ENCODE measurements at places on chromosomes 11 and 22.

DNA sequence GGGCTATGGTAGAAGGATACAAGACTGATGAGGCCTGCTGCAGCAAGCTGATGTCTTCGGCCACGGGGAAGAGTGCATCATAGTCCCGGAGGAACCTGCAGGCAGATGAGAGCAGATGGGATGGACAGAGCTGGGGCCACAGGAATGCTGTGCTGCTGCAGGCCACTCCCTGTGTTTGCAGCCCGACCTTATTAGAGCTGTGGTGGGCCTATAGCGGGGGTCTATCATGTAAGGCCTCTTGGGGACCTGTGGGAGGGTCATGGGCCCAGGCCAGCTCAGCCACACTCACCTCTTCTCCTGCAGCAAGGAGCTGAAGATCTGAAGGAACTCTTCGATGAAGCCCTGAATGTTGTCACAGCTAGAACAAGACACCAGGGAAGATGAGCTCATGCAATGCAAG, 31.9 kb downstream of the ASCC2 start:
- DNase-seq = no peak

- no peak for DNase-seq
Measured at GRCh38 chr11:118592616-118593367, 14.6 kb upstream of the PHLDB1 start.

- DNase-seq = no peak
Measured at GRCh38 chr11:12170984-12171383, 60.6 kb downstream of the MICAL2 start.

GRCh38 chr22:49240016-49240380, 587.7 kb downstream of the BRD1 start:
- DNase-seq = no peak

DNA sequence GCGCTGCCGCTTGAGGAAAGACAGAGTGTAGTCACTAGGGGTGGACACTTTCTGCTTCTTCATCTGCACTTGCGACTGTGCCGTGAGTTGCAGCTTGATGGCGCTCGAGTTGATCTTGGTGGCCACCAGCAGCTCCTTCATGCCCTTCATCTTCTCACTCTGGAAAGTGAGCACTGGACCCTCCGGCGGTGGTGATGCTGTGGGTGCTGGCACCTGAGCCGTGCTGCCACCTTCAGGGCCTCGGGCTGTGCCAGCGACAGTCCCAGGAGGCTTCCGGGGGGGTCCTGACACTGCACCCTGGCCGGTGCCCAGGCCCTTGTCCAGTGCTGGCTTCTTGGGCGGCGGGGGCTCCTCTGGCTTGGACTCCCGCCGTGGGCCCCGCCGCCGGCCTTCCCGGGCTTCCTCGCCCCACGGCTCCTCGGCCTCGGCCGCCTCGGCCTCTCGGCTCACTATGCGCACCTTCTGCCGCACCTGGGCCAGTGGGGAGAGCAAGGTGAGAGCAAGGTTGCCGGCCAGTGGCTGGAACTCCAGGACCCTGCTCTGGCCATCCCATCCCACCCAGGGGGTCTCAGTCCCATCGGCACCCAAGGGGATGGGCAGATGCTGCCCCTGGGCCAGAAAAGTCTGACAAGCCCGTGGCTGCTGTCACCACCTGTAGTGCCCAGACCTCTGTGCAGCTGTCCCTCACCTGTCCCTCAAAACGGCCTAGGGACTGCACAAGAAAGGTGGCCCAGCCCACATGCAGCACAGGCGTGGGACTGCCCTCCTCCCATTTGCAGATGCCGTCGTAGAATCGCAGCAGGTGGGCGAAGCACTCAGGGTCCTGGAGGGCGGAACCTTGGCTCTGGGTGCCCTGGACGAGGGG, 1.6 kb upstream of the MAP4K2 start:
- DNase-seq = no peak

DNA sequence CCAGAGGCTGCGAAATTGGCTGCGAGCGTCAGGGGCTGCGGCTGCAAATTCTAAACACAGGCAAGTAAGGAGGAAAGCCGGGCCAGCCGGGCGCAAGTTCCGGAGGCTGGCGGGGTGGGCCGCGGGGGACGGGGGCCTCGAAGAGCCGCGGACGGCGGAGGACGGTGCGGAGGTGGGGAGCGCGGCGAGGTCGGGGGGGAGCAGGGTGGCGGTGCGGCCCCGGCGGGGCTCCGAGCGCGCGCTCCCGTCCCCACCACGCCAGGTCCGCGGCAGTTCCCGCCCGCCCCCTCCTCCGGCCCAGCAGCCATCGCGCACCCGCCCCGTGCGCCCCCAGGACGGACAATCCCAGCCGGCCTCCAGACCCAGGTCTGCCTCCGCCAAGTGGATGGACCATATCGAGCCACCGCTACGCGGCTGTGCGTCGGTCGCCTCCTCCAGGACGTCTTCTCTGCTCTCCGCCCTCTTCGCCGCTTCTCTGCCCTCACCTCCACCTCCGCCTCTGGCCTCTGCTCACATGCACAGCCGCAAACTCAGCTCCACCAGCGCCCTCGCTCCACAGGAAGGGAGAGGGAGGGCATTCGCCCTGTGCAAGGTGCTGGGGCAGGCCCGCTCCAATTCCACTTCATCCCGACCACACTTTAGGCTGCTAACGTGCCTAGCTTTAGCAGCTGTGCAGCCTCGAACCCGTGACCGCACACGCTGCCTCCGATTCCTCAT, 7.2 kb downstream of the ELFN2 start:
- DNase-seq = peak; percentile 46

DNA sequence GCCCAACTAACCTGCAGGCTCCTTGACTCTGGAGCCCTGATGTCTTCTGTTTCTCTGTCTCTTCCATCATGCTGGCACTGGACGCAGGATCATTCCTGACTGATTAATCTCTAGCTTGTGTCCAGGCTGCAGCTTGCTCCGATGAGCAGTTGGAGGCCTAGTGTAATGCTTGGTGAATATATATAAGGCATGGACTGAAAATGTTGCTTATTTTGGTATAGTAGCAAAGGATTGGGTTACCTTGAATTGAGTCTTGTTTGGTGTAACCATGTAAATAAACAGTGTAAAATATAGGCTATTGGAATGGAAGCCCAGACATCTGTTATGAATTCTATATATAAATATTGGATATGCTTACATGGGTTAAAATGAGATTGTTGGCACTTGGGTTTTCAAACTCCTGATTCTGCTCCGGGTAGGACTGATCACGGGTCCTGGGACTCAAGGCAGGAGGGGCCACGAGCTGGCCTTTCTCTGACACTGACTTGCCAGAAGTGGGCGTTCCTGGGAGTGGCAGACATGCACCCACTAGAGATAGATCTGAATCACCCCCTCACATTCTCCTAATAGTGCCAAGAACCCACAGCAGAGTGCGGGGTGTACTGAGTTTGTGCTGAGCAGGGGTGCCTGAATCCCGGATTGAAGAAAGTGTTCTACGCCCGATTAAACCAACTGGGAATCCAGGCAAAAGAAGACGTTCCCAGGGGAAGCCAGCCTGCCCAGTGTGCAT, 25.8 kb downstream of the LRP5 start:
- DNase-seq = no peak

DNA sequence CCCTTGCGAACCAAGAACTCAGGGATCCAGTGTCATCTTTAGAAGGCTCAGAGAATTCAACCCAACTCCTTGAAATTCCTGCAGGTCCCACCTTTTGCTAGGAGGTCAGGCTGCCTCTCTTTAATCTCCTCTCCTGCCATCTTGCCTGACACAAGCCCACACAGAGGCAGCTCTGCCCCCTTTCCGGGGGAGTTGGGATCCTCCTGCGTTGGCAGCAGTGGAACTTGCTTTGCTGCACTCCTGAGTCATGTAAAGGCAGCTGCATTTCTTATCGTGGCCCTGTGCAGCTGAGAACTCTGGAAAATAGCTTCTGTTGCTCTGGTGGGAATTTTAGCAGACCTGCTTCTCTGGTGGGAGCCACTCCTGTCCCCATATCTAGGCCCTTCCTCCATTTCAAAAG, 142.3 kb upstream of the TBCEL start:
- no peak for DNase-seq

Data from activated naive CD8-positive, alpha-beta T cell treated with anti-CD3 and anti-CD28 coated beads for 36 hours (primary cell).